Keratinocyte (primary cell): ENCODE measurements at places on chromosomes 4 and X.

GRCh38 chrX:151227627-151228026 is 51.2 kb downstream of the GPR50 start:
- no peak for DNase-seq

- DNase-seq = no peak
Observed at GRCh38 chr4:97300561-97300960, 842.7 kb downstream of the STPG2 start.

- no peak for DNase-seq
Observed at GRCh38 chrX:120763269-120763668, 112.4 kb downstream of the CT47B1 start.

DNA sequence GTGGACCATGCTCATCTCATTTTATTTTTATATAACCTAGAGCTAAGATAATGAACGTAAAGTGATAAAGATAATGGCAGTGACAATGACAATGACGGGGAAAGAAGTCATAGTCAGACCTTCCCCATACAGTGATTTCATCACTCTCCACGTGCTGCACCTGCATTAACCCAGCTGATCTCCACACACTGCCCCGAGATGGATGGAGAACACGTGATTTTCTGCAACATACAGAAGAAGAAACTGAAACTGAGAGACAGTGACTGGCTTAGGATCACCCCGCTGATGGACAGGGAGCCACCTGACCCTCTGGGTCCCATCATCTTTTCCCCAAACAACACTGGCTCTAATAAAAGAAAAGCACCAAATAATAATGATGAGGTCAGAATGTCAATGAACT is 22.0 kb downstream of the EVC2 start:
- no peak for DNase-seq

- no peak for DNase-seq
Observed at GRCh38 chrX:101803451-101803850, 128.4 kb downstream of the ZMAT1 start.

DNA sequence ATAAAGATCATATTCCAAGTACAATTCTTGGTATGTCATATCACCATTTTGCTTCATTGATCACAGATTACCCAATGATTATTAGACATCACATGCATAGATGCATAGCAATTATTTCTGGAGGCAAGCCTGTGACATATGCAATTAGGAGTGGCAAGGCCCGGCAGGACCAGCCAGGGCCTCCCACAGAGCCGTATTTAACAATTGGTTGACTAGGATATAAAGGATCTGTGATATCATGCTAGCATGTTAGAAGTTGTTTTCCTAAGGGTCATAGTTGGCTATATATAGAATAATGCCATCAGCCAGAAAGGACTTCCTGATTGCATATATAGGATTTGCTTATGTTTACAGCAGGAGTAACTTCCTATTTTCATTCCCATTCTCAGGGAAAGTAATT is 103.5 kb upstream of the OTUD4 start:
- DNase-seq = no peak

DNA sequence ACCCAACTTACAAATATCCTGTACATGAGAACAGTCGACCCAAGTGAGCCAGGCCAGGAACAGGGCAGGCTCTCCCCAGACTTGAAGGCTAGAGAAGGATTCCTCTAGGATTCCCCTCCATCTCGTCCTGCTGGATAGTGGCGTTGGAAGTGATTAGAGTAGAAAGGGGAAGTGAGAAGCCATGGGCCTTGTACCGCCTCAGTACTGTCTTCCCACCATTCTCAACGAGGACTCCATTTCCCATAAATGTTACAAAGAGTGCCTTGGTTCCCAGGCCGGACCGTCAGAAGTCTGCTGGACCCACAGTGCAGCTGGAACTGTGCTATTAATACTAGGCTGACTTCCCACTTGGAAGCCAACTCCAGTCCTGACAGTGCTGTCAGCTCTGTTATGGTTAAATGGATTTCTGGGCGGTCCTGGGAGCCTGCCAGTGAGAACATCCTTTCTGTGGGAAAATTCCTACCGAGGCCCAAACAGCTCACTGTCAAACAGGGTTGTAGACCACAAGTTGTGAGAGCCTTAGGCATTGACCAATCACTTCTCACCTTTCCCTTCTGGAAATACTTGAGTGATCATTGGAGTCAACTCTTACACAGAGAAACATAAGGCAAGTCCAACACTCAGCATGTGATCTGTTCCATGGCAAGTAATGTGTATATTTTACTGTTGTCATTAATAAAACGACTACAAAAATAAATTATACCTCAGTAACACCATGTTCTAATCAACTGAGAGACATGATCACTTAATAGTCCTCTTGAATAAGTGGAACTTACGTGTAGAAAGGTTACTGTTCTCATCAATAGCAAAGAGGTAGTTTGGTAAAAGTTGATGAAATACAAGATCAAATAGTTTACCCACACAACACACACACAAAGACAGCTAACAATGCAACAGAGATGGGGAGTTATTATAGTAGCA is 58.4 kb downstream of the AMELX start:
- DNase-seq = no peak

DNA sequence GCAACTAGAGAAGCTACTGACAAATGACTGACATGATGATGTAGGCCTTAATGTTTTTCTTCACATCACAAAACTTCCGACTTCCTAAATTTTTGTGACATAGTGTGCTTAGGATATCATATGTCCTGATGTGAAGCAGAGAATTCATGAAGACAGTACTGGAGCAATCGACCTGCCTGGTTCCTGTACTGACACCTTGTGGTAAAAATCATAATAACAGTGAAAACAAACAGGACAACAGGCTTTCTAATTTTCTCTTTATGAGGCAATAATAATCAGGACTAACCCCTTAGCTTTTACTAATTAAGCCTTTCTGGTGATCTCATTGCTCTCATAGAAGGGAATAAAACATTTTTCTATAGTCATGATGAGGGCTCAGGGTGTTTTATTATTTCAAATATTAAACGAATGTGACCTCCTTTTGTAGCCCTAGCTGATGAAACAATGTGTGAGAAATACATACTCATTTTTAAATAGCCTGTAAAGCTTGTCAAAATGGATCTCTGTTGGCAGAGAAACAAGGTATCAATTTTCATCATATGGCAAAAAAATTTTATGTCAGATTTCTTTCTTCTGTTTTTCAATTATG is 158.4 kb downstream of the TENT5D start:
- peak; percentile 4 for DNase-seq

DNA sequence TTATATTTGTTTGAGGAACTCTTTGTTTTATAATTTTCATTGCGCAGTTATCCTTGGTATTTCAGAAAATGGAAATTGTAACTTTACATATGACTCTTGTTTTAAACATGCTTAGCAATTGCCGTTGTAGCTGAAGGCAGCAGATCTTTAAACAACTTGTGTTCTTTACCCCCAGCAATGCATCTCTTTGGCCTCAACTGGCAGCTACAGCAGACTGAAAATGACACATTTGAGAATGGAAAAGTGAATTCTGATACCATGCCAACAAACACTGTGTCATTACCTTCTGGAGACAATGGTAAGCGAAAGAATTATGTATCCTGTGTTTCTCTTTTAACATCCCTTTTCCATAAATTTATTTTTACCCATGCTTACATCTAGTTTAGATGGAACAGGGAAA is 263.6 kb downstream of the DCTD start:
- DNase-seq = no peak

DNA sequence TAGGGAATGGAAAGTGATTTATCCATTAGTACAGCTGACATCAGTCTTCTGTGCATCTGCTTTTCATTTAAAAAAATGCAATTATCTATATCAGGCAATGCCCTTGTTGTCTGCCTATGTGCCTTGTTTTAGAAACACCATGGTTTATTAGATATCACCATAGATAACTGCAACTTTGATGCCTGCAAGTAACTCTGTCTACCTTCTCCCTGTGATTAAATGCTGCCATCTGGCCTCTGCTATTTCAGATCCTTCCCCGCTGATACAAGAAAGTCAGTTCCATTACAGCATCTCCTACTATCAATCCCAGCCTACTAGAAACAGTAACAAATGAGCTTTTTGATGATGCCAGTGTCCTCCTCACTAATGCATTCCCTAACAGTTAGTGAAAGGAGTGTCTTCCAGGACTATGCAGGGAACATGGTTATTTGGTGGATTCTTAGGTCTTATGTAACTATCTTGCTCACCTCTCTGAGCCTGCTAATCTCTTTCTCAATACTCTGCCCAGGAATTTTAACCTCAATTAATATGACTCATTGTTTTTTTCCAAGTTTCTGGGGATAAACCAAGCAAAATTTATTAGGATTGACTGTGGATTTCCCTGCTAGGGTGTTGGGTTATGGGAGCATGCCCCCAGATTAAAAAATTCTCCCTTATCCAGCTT is 444.9 kb downstream of the RAPGEF2 start:
- DNase-seq = peak; percentile 48

DNA sequence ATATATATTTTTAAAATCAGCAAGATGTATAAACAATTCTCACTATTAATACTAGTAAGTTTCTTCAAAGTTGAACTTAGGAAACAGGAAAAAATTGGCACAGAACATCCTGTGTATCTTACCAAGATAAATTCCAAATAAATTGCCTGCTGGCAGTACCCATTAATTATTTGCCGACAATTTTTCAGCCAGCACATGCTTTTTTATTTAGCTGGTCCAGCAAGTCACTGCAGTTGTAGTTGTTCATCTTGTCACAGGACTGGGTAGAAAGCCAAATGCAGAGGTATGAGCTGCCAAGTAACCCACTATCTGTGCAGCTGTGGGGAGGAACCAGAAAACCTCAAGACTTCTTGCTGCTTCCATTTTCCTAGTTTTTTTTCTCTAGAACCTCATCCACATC is 113.4 kb downstream of the PACRGL start:
- no peak for DNase-seq

DNA sequence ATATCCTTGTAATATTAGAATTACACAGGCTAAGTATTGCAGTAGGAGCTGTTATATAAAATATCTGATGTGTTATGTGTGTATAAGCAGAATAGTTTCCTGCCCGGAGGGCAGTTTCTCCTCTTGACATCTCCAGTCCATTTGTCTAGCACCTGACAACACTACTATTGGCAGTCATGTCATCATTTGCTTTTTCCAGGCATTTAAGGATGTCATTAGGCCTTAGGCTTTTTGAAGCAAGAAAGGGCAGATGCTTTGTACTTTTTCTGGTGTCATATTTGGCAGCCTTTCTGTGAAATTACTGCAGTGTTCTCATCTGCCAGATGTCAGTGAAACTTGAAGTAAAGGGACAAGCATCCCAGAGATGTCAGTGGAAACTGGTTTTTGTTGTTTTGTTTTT is 2017.6 kb upstream of the IGFBP7 start:
- no peak for DNase-seq

- peak; percentile 56 for DNase-seq
Observed at GRCh38 chr4:34158878-34159277, 2085.4 kb downstream of the ARAP2 start.

DNA sequence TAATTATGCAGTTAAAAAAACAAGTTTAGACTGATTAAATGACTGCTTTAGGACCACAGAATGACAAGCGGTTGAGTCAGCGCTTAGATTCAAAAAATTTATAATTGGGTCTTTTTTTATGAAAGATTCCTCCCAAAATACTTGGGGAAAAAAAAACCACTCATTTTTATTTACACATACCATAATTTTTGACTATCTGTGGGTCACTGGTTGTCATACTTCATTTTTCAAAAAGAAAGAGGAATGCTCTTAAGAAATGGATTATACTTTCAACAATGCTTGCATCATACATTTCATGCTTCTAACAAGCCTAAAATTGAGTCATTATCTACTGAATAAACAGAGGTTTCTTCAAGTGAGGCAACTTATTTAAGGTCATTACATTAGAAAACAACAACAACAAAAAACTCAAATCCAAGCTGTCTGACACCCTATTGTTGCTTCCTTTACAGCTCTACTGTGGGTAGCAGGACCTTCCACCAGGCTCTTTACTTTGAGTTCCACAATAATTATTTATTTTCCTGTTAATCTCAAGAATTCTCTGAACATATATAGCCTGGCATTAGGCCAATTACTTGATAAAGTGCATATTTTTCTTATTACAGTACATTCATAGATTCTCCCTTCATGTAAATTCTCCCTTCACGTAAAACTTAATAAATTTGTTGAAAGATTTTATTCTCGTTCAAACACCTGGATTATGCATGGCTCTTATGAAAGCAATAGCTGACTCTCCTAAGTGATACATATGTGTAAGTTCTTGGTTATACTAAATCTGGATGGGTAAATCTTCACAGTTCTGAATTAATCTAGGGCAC is 445.5 kb downstream of the PCDH10 start:
- DNase-seq = no peak

DNA sequence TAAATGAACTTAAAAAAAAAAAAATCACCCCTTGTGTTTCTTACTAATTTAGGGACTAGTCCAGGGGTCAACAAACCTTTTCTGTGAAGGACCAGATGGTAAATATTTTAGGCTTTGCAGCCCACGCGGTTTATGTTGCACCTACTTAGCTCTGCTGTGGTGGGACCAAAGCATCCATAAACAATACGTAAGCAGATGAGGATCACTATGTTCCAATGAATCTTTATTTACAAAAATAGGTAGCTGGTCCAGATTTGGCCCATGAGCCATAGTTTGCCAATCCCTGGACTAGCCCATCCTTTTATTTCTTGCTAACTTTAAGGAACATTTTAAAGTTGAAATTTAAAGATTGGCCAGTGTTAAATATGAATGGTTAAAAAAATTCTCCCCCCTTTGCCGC is 95.3 kb downstream of the AFF1 start:
- DNase-seq = no peak

DNA sequence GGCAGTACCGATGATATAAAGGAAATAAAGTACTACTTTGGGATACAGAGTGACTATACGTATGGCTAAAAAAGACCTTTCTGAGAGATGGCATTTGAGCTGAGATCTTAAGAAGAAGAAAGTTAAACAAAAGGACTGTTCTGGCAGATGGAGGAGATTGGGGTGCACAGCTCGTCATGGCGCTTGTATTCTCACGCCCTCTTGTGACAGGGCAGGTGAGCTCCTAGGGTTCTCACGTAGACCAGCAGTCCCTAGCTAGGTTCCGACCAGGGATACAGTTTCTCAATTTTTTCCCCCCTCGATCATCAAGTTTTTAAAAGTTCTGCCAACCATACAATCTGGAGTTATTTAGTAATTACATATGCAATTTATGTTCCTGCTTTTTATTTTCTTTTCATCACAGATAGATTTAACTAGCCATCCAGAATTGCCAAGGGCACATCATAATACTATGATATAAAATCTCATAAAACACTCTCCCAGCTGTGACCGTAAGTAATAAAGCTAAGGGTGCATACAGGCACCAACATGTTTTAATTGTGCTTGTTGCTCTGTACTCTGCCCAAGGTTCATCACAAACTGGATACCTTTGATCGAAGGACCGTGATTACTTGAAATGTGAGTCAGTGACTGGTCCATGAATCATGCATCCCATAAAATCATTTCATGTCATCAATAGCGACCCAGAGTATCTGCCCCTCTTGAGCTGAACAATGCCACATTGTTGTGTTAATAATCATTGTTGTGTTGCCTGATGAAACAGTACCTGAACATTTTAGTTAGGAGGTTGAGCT is 69.4 kb upstream of the ZNF518B start:
- peak; percentile 96 for DNase-seq

- DNase-seq = no peak
Observed at GRCh38 chr4:110183643-110184042, 14.8 kb downstream of the ELOVL6 start.
